NB4 (cell line): ENCODE measurements at places on chromosomes 7 and 10.

GRCh38 chr10:97412891-97413304 is 11.8 kb upstream of the RRP12 start:
- DNase-seq, result no peak

DNA sequence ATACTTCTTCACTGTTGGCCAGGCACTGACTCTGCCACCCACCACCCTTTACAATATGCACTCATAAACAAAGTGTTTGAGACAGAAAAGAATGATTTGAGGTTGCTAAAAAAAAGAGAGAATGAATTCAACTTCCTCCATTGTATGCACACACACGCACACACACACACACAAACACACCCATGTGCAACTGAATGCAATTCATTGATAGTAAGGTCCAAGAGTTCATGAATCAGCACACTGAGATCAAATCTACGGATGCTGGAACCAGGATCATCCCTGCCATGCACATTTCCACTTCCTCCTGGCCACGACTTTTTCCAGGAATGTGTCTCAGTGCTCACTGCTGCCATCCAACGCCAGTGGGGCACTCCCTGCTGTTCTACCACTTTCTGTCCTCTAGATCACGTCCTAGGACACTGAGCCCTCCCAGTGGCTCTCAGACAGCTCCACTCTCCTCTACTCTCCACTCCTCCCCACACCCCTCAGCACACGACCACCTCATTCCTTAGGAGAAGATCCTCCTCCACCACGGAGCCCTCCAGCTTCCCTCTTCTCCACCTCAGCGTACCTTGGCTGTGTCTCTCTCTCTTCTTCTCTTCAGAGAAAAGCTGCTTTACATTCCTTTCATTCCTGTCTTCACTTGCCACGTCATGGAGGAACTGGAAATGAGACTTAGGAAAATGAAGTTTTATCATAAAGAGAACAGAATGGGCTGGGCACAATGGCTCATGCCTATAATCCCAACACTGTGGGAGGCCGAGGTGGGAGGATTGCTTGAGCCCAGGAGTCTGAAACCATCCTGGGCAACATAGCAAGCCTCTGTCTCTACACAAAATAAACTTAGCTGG is 12.0 kb upstream of the TMEM213 start:
- no peak for DNase-seq

DNA sequence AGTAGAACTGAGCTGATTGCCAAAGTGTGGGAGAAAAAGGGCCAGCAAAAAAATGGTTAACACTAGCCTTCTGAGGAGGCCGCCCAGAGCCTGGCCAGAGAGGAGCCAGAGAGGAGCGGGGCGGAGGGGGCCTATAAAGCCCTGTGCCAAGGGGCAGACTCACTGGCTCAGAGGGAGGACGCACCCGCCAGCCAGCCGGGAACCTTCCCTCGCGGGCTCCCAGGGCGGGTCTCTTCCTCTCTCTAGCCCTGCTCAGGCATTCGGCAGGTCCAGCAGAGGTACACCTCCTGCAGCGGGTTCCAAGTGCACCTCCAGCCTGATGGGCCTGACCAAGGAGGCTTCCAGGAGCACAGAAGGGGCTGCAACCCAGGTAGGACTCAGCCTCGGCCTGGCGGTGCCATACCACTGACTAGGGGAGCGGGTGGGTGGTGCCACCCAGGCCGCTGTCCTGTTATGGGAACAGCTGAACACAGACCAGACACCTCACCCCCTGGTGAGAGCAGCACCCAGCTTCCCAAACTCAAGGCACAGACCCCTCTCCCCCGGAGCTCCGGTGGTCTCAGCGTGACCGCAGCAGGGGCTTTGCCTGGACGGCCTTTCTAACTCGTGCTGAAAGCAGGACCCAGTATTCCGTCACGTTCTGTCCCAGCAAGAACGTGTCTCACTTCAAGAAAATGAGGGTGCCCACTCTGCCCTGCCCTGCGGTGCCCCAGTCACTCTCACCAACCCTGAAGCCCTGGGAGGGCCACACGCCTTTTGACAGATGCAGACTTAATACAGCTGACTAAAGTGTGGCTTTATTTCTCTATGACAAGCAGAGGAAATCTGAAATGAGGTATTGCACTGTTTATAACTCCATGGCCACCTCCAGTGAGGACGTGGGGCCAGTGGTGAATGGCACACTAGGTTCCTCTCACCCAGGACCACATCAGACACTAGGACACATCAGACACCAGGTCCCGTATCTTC is at the start of gene GPER1:
TSS of gene GPER1 (plus strand) at position 162 of the 969 bp plus-strand sequence. CDS start 3,616 bp downstream, outside the sequence.
- no peak for DNase-seq

- DNase-seq, result no peak
These were observed 36.0 kb upstream of the NPFFR1 start for GRCh38 chr10:70319824-70320223.

DNA sequence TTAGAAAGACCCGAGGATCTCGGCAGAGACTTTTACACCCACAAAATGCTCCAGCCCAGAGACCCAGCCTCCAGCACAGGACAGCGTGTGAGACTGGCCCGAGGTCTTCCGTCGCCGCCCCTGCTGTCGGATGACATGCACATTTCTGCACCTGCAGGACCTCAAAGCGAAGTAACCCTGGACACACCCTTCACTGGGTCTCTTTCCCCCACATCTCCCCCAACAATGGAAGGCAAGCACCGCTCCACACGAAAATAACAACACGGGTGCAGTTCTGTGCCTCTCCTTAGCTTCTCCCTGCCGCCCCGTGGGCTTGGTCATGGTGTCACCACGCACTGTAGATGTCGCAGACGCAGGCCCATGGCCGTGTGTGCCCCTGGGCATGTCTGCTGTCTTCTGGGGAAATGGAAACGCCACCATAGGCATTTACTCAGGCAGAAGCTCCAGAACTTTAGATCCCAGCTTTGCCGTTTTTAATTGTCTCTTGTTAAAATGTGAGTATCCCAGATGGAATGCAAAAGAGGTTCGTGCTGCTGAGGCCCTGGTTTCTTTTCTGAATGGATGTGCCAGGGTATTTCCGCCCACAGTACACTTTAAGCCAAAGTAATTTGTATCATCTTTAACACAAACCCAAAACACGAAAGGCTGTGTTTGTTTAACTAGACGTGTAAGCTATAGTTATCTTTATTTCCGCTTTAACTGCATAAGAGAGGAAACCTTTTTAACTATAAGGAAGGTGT is 237.9 kb downstream of the MGMT start:
- no peak for DNase-seq

DNA sequence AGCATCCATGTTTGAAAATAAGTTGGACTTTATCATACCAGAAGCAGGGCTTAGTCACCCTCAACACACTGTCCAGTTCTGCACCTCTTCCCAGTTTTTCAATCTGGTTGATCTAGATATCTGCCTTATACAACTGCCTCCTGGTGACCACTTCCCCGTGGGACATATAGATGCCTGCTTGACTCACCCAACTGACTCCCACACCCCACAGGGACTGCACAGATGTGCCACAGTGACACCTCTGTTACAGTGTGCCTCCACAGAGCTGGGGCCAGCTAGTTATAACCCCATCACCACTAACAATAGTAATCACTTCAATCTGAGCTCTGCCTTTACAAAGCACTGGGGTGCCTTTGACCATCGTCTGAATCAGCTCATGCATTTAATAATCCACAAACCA is 82.6 kb upstream of the AOAH start:
- DNase-seq, result peak; percentile 85

- no peak for DNase-seq
These were observed 112.2 kb downstream of the CRPPA start for GRCh38 chr7:16309129-16309528.

DNA sequence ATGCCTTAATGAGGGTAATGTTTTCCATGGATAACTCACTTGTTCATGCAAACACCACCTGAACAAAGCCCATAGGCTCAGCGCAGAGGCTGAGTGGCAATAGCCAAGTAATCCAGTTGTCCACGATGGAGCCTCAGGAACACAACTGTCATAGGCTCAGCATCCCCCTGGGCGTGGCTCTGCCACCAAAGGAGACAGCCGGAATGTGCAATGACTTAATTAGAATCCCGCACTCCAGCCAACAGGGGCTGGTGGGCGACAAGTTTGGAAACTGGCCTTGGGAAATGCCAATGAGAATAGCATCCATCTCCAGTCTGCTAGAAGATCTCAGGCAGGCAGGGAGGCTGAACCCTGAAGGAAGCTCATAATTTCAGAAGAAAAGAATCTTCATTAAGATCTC is 411.7 kb upstream of the NRP1 start:
- DNase-seq, result no peak

- no peak for DNase-seq
These were observed 272.7 kb downstream of the RPS24 start for GRCh38 chr10:78306358-78306757.

GRCh38 chr7:77415476-77415822 is 700 bp downstream of the GSAP start:
- DNase-seq, result peak; percentile 36

DNA sequence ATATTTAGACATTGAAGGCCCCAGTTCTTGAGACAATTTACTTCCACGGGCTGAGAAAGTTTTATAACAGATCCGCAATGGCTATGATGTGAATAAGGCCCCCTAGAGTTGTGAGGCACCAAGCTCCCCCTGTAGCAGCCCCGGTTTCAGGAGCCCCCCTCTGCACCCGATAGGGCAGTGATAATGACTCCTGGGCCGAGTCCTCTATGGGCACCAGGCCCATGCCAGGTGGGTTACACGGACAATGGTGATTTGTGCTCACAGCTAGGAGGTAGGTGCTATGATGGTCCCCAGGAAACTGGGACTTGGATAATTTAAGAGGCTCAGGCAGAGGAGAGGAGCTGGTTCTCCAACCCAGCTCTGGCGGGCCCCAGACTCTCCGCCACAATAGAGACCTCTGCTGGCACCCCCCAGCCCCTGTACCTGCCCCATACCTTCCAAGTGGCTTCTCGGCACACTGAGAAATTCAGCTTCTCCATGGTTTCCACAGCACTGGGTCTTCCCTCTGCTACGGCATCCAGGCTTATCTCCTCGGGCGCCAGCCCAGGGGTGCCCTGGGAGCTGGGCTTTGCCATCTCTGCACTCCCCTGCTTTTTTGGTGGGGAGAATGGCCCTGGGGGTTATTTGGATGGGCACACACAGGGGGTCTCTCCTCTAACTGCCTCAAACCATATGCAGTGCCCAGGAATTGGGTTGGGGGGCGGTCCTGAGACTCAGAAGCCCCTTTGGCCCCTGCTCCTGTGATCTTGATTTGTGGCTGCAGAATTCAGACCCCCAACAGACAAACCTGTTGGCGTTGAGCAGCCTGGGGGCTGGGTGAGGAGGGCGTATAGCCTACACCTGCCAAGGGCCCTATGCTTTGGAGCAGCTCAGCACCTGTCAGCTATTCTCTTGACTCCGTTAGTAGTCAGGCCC is 12.2 kb upstream of the KCP start:
- DNase-seq, result no peak

- DNase-seq, result peak; percentile 8
These were observed 15.9 kb downstream of the CROT start for GRCh38 chr7:87361320-87361719.

DNA sequence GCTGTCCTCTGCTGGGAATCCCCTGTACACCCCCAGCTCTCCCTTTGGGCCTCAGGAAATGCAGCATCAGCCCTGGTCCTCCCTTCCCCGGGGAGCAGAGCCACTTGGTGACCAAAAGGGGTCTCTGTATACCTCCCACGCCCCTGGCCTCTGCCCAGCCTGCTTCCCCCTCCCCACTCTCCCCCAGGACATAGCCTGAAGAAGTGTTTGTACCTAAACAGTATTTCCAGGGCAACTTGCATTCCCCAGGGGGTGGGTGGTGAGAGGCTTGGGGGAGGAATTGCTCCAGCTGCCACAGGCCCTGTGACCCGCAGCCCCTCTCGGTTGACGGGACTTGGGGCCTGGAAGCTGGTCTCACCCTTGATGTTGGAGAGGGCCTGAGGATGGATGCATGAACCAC is 39.3 kb downstream of the TMEM270 start:
- peak; percentile 50 for DNase-seq

- no peak for DNase-seq
These were observed 32.3 kb upstream of the BHLHA15 start for GRCh38 chr7:98178762-98179490.

DNA sequence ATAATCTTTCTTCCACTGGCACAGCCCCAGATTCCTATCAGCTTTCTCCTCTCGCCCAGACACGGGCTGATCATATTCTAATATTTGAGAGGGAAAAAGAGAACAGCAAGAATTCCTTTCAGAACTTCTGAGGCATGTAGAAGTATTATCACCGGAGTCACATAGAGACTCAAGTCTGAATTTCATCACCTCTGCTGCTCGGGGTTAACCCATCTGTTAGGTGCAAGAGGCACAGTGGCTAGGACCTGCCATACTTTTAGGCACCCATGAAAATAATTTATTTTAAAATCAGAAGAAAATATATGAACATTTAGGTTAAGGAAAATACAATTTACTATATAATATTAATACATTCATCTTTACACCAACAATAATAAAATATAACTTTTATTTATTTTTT is 21.0 kb downstream of the PANK1 start:
- DNase-seq, result no peak

GRCh38 chr7:130890176-130891020 is 156.4 kb upstream of the KLF14 start:
- no peak for DNase-seq

GRCh38 chr10:79982362-79982800 is 33.5 kb upstream of the SFTPD start:
- DNase-seq, result peak; percentile 18

DNA sequence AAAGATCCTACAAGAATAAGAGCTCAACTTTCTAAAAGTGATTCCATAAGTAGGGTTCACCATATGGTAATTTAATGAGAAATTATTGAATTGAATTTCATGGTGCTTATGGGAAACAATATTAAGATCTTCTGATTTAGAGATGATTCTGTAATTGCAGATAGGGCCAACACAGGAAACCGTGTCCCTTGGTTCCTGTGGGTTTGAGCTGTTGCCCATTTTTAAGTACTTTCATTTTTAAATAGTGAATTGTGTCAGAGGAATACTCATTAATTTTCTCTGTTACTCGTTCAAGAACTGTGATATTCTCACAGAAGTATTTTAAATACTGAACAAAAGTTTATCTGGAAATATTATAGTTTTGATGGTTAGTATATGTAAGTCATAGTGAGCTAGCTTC is 129.2 kb downstream of the SRI start:
- no peak for DNase-seq

GRCh38 chr10:116756277-116756676 is 13.9 kb upstream of the HSPA12A start:
- DNase-seq, result no peak

- peak; percentile 31 for DNase-seq
These were observed 94.3 kb upstream of the PDE1C start for GRCh38 chr7:32164341-32164996.

- no peak for DNase-seq
These were observed 87.2 kb upstream of the KIF5B start for GRCh38 chr10:32143302-32143847.

GRCh38 chr10:84440781-84441180 is 112.4 kb downstream of the CCSER2 start:
- DNase-seq, result no peak

DNA sequence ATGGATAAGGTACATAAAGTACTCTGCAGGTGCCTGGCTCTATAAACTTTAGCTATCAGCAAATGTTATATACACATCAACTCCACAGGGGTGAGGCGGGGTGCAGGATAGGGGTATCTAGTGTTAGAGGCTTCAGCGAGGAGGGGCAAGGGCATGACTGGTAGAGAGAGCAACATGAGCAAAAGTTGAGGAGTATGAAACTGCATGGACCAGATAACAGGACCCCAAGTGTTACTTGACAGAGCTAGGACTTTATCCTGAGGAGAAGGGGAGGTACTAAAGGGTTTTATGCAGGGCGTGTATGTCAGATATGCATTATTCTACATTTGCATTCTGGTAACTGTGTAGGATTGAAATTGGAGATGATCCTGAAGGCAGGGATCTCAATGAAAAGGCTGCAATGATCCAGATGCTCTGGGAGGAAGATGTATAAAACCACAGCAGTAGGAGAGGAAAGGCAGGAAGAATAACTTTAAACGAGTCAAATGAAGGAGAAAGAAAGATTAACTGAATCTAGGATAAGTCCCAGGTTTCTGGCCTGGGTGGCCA is 109.8 kb upstream of the FAM133B start:
- no peak for DNase-seq
